Activated T-cell treated with anti-CD3 and anti-CD28 coated beads for 48 hours (primary cell): ENCODE measurements at places on chromosomes 13 and 19.

- DNase-seq, result no peak
These were observed 375.0 kb downstream of the PCDH9 start for GRCh38 chr13:66855131-66855530.

DNA sequence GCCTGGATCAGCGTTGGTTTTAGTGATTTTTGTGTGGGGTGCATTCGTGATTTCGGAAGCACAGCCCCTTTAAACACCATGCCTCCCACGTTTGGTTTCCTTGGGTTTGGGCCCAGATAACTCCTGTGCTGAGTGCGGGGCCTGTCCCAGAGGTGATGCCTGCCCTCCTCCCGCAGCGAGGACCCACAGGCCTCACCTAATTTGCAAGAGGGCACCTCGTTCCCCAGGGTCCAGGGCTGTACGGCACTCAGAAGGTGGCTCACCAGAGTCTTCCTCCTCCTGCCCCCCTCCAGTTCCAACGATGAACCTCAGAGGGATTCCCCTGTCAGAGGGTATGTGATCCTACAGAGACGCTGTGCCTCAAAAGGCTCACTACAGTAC is 54.3 kb upstream of the SOX1 start:
- DNase-seq, result no peak

DNA sequence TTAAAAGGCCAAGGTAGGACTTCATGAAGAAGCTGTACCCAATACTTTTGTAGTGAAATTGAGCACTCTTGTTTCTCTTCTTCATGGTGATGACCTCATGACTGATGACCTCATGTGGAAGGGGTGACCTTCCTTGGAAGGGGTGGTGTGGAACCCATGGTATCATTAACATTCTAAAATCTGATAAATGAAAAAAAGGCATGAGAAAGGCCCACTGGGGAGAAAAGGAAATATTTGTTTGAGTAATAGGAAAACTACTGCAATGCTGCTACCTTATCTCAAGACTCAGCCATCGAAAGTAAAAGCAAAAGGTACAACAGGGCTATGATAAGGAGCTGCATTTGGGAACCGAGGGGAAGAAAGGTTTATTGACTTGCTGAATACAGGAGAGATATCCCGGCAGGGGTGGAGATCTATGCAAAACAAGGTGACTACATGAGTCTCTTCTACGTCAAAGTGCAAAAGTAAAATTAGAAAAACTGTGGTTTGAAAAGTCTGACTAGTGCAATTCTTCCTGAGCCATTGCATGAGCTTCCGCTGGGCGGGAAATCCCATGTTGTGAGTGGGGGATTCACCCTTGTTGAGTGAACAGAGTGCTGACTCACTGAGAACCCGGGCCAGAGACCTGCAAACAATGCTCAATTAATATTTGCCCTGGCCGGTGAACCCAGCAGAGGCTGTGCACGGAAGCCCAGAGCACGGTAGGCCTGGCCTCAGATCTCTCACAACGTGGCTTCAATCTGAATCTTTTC is 138.9 kb upstream of the RFC3 start:
- DNase-seq, result peak; percentile 67

DNA sequence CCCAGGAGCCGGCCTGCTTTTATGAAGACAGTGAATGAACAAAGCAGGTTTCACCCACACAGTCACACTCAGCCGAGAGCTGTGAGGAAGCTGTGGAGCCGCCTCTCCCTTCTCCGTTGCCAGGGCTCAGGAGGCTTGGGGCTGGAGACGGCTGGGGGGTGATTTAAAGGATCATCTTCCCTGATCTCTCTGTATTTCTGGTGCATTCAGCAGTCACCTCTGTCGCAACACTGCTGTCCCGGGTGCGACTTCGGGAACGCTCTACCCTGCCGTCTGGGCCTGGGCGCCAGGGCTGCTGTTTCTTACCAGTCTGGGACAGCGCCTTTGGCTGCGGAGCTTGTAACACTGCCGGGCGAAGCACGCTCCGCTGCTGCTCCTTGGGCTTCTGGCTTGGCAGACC is 18.1 kb downstream of the CAPS start:
- no peak for DNase-seq

- DNase-seq, result no peak
These were observed 79.1 kb upstream of the SPATA13 start for GRCh38 chr13:24081387-24081786.
